K562 (cell line): ENCODE measurements at places on chromosomes 2 and 18.

- H3K27me3 ChIP-seq = no peaks in the 10 kb centered on the region
- no peak overlapping the region for H3K27ac ChIP-seq
- no peaks in the 10 kb centered on the region for H3K4me1 ChIP-seq
- no peak overlapping the region for H3K4me3 ChIP-seq
- H3K36me3 ChIP-seq = peaks cover 93% of the 10 kb centered on the region
These were observed 148.3 kb downstream of the SATB2 start for GRCh38 chr2:199309411-199309810.

DNA sequence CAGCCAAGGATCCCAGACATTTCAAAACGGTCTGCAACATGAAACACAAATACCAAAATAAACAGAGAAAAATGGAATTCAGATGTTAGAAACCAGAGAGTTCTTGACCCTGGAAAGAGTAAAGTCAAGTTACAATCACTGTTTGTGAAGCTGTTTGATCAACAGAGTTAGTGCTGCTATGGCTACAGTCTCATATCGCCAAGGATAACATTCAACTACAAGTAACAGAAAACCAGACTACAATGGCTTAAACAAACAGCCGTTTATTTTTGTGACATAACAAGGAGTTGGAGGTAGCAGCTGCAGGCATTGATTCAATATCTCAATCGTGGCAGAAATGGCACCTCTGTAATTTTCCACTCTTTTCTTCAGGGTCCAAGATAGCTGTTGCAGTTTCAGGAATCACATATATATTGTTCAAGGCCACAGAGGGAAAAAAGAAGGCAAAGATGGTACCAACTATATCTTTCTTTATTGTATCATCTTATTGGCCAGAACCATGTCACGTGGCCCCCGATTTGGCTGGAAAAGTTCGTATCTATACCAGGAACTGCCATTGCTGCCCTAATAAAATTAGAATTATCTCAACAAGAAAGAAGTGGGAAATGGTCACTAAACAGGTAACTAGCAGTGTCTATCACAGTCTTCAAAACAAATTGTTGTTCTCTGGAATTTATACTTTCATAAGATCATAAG is 17.7 kb upstream of the HNRNPLL start:
- no peaks in the 10 kb centered on the region for H3K27me3 ChIP-seq
- H3K4me1 ChIP-seq = no peaks in the 10 kb centered on the region
- no peaks in the 10 kb centered on the region for H3K36me3 ChIP-seq
- no peak overlapping the region for H3K4me3 ChIP-seq
- H3K27ac ChIP-seq = no peak overlapping the region

DNA sequence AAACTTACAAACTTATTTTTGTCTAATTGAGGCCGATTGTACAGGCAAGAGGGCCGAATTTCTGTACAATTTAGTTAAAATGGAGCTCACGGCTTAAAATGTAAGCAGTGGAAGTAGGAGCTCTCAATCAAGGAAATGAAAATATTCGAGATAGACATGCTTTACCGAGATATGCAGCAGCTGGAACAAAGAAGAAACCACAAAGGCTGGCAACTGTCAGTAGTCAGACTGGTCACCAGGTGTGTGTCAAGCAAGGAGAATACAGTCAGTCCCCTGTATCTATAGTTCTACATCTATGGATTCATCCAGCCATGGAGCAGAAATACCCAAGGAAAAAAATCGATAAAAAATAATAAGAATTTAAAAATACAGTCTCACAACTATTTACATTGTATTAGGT is 122.6 kb downstream of the WDSUB1 start:
- no peak for DNase-seq
- no peak overlapping the region for H3K27ac ChIP-seq
- H3K36me3 ChIP-seq = no peaks in the 10 kb centered on the region

DNA sequence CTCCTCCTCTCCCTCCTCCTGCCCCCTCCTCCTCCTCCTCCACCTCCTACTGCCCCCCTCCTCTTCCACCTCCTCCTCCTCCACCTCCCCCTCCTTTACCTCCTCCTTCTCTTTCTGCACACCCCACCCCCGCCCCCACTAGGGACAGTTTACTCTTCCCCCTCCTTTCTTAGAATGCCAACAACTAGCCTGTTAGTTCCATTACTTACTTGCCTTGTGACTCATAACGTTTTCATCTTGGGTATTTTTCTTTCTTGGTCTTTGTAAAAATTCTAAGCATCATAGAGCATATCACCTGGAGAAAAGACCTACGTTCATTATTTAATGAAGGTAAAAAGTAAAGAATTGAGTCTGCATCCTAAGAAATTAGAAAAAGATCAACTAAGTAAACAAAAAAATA is 165.3 kb downstream of the NEDD4L start:
- DNase-seq = peak; percentile 14
- H3K4me3 ChIP-seq = no peak overlapping the region
- no peaks in the 10 kb centered on the region for H3K27me3 ChIP-seq
- H3K36me3 ChIP-seq = no peaks in the 10 kb centered on the region
- H3K4me1 ChIP-seq = no peaks in the 10 kb centered on the region; the same call in 1 of the 2 replicates

DNA sequence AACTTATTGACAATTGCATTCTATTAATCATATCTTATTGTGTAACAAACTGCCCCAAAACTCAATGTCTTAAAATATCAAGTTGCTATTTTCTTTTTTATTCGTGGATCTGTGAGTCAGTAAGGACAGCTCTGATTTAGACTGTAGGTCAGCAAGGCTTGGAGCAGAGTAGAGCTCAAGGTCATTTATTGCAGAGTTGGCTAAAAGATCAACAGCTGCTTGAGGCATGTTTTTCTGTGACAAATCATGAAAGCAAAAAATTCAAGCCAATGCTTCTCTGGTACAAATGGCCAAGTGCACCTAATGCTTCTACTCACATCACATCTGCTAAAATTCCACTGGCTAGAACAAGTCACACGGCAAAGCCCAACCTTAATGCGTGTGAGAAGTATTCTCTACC is 497.7 kb upstream of the LRATD1 start:
- no peak overlapping the region for H3K27ac ChIP-seq
- no peaks in the 10 kb centered on the region for H3K4me1 ChIP-seq
- no peaks in the 10 kb centered on the region for H3K27me3 ChIP-seq
- no peak overlapping the region for H3K4me3 ChIP-seq

DNA sequence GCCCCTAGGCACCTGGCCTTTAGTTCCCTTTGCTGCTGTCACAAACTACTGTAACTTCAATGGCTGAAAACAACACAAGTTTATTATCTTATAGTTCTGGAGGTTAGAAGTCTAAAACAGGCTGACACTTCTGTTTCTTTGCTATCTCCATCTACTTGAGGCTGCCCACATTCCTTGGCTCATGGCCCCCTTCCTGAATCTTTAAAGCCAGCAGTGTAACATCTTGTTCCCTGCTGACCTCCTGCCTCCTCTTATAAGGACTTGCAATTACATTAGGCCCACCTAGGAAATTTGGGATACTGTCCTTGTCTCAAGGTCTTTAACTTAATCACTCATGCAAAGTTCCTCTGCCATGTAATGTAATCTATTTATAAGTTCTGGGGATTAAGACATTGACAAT is 6.5 kb downstream of the SMYD1 start:
- no peaks in the 10 kb centered on the region for H3K36me3 ChIP-seq
- no peak overlapping the region for H3K27ac ChIP-seq
- peaks cover 3% of the 10 kb centered on the region; the same call in 1 of the 2 replicates for H3K4me1 ChIP-seq

- no peaks in the 10 kb centered on the region for H3K27me3 ChIP-seq
- H3K27ac ChIP-seq = no peak overlapping the region
- no peak for DNase-seq
- H3K36me3 ChIP-seq = no peaks in the 10 kb centered on the region
- H3K4me1 ChIP-seq = no peaks in the 10 kb centered on the region
These were observed 279.4 kb downstream of the CCDC178 start for GRCh38 chr18:33161131-33161530.

- H3K4me1 ChIP-seq = no peaks in the 10 kb centered on the region
- DNase-seq = no peak
- no peaks in the 10 kb centered on the region for H3K27me3 ChIP-seq
- H3K4me3 ChIP-seq = no peak overlapping the region
These were observed 128.8 kb downstream of the KCNJ3 start for GRCh38 chr2:154827286-154827685.

DNA sequence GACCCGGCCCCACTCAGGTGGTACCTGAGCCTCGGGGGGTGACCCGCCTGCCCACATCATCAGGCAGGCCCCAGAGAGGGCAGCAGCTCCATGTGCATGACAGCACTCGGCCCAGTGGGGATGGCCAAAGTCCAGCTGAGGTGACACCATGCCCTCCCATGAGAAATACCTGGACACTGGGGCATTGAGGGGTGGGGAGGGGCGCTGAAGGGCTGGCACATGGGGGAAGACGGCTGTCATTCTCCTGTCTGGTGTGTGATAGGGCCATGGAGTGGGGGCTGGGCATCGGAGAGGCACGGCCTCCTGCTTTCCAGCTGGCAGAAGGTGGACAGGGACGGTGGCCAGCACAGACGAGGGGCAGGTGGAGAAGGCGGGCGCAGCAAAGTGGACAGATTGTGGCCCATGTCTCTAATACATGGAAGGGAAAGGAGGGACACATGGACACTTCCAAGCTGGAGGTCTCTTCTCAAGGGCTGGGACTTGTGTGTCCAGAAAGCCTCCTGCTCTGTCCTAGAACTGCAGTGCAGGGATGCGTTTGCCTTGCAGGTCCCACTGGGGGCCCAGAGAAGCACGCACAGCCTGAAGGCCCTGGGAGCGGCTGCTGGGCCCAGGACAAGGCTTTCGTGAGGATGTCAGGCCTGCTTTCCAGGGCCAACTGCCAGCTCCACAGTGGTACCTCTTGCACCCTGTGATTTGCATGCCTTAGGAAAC is 302.2 kb downstream of the NDUFA10 start:
- no peaks in the 10 kb centered on the region for H3K36me3 ChIP-seq
- no peak for DNase-seq
- H3K4me1 ChIP-seq = no peaks in the 10 kb centered on the region
- H3K27me3 ChIP-seq = no peaks in the 10 kb centered on the region; the same call in 2 of the 3 replicates

- peaks cover 4% of the 10 kb centered on the region for H3K36me3 ChIP-seq
- DNase-seq = no peak
- H3K27me3 ChIP-seq = no peaks in the 10 kb centered on the region
- H3K27ac ChIP-seq = no peak overlapping the region
- peaks cover 9% of the 10 kb centered on the region; the same call in 2 of the 3 replicates for H3K4me1 ChIP-seq
- H3K4me3 ChIP-seq = no peak overlapping the region
These were observed 6.1 kb downstream of the SLC66A2 start for GRCh38 chr18:79945118-79946042.

- no peak overlapping the region for H3K27ac ChIP-seq
- no peaks in the 10 kb centered on the region for H3K36me3 ChIP-seq
- DNase-seq = no peak
- no peaks in the 10 kb centered on the region for H3K27me3 ChIP-seq
- no peak overlapping the region for H3K4me3 ChIP-seq
These were observed 45.2 kb upstream of the B3GNT2 start for GRCh38 chr2:62150597-62151305.

- H3K27ac ChIP-seq = no peak overlapping the region
- H3K36me3 ChIP-seq = no peaks in the 10 kb centered on the region
- H3K4me3 ChIP-seq = no peak overlapping the region
- DNase-seq = no peak
These were observed 95.3 kb upstream of the TEX51 start for GRCh38 chr2:126803434-126803775.

- H3K4me1 ChIP-seq = no peaks in the 10 kb centered on the region; the same call in 1 of the 2 replicates
- H3K4me3 ChIP-seq = no peak overlapping the region
- H3K27me3 ChIP-seq = no peaks in the 10 kb centered on the region
- no peak for DNase-seq
- H3K27ac ChIP-seq = no peak overlapping the region
These were observed 44.9 kb upstream of the NDUFV2 start for GRCh38 chr18:9057646-9058045.

DNA sequence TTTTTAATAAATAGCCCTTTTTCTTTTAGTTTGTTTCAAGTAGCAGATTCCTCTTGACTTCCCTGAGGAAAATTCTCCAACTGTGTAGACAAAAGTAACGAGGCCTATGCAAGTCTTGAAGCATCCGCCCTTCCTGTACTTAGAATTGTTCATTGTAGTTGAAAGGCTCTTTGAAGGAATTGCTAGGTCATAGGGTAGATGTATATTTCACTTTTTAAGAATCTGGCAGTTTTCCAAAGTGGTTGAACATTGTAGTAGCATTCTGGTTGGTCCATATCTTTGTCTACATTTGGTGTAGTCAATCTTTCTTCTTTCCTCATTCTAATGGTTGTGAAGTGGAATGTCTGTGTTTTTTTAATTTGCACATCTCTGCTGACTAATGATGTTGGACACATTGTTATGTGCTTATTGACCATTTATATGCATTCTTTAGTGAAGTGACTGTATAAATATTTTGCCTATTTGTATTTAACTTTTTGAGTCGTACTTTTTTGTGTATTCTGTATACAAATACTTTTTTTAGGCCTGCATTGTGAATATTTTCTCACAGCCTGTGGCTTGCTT is 5.6 kb upstream of the SERPINB11 start:
- no peak for DNase-seq
- no peak overlapping the region for H3K27ac ChIP-seq
- no peaks in the 10 kb centered on the region for H3K27me3 ChIP-seq
- no peak overlapping the region for H3K4me3 ChIP-seq
